ENCODE measurements at places on chromosomes 6 and 20. TPM values are rescaled to one million over a fixed set of nuclear protein-coding genes. Genes with fewer than 3 reads are reported as not detected.

DNA sequence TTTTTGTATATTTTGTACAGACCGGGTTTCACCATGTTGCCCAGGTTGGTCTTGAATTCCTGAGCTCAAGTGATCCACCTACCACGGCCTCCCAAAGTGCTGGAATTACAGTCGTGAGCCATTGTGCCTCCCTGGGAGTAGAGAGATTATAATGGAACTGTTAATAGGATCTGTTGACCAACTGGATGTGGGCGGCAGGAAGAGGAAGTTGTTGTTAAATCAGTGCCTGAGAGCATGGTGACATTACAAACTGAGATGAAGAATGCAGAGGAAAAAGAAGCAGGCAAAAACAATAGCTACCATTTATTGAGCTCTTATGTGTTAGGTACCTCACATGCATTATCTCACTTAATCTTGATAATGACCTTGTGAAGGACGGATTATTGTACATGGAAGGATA is 9.2 kb upstream of the L3MBTL3 start:
- no peak for DNase-seq

GRCh38 chr6:98636941-98637340 is 197.4 kb upstream of the POU3F2 start:
- DNase-seq = no peak

- DNase-seq = no peak
Observed at GRCh38 chr6:126063512-126064146, 77.3 kb downstream of the TRMT11 start.

DNA sequence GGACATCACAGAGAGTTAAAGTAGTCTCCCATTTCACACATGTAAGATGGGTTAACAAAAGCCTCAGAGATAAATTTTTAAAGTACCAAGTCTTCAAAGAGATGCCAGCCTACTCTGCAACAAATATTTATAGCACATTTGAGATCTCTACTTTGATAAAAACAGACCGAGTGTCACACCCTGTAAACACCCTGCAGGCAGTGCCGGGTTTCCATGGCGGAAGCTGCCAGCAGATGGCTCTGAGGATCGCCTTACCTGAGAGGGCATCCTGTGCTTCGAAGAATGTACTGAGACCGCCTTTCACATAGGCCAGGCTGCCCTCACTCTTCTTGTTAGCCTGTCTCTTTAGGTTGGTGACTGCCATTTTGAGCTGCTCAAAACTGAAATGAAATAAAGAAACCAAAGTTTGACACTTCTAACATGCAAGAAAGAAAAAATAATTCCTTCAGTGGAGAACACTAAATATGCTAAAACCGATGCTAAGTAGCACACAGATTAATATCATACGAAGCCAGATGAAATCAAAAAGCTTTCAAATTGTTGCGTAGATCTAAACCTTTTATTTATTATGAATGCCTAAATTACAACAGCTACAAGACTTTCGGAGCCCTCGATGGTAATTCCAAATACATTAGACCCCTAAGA is 39.3 kb downstream of the HUS1B start:
- DNase-seq = no peak

The CFAP206 gene
- polyA plus RNA-seq = 0.09 TPM

The TJAP1 gene
- 22.3 TPM for polyA plus RNA-seq

DNA sequence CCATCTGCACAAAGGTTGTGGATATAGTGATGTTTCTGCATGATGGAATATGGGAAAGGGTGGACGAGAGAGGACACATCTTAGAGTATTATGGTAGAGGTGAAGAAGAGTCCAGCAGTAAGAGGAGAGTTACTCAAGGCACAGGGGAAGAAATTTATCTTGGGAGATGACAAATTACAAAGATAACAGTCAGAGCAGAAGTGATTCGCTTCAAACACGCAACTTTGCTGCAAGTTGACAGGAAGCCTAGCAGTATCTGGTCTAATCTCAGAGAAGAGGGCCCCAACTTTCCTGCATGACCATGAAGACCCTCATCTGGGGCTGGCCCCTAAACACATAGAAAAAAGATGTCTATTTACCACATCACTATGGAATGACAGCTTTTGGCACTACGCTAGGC is 1.2 kb upstream of the CALHM6 start:
- no peak for DNase-seq

DNA sequence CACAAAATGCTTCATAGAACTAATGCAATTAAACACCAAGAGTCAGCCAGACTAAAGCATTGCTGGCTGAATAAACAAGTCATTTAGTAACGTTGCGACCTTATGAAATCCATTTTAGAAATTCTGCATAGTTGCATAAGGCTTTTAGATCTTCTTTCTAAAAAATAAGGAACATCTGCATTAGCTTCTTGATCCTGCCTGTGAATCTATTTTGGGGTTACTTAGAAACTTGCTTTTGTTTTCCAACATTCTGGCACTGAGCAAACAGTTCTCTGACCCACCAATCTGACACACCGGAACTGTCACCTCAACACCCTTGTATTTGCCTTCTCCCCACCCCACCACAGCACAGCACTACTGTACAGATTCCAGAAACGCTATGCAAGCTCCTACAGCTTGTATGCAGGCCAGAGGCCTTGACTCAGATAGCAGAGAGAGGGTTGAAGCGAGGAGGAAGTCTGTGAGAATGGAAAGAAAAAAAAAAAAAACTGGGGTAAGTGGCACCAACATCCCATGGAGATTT is 55.0 kb downstream of the KIF13A start:
- peak; percentile 80 for DNase-seq

GRCh38 chr6:109706513-109706912 is 15.4 kb downstream of the FIG4 start:
- no peak for DNase-seq

- no peak for DNase-seq
Observed at GRCh38 chr20:34675993-34676641, 775 bp downstream of the PIGU start.

The NHLRC1 gene
- polyA plus RNA-seq = not detected

The TTK gene
- polyA plus RNA-seq = 14.7 TPM

The SPEF1 gene
- polyA plus RNA-seq = not detected

The RALGAPA2 gene
- 8.5 TPM for polyA plus RNA-seq

The TFAP2B gene
- polyA plus RNA-seq = not detected

- DNase-seq = no peak
Observed at GRCh38 chr6:30044630-30045029, 16.4 kb upstream of the POLR1H start.

DNA sequence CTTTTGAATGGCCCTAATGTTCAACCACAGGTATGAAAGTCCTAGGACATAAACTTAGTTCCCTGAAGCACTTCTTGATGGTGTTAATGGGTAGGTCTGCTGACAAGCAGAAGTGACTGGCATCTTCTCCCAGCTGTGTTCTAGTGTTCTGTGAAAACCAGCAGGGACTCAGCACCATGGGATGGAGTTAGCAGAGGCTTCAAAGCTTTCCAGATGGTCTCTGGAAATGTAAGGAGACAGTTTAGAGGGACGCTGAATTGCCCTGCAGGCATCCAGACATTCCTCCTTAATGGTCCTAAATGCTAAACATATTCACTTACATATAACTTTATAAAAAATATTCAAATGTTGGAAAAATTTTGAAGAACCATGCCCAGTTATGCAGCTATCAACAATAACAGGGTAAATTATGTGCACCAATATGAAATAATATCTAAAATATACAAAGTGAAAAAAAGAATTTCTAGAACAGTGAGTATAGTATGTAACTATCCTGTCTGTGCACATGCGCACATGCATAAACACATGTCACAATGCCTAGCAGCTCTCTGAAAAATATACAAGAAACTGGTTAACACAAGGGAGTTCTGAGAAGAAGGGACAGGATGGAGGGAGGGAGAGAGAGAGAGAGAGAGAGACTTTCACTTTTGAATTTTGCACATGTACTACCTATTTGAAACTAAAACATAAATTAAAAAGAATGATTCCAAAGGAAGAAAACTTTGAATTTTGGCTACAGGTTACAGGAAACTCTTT is 87.2 kb downstream of the PRDM1 start:
- DNase-seq = no peak

The RBPJL gene
- not detected for polyA plus RNA-seq

DNA sequence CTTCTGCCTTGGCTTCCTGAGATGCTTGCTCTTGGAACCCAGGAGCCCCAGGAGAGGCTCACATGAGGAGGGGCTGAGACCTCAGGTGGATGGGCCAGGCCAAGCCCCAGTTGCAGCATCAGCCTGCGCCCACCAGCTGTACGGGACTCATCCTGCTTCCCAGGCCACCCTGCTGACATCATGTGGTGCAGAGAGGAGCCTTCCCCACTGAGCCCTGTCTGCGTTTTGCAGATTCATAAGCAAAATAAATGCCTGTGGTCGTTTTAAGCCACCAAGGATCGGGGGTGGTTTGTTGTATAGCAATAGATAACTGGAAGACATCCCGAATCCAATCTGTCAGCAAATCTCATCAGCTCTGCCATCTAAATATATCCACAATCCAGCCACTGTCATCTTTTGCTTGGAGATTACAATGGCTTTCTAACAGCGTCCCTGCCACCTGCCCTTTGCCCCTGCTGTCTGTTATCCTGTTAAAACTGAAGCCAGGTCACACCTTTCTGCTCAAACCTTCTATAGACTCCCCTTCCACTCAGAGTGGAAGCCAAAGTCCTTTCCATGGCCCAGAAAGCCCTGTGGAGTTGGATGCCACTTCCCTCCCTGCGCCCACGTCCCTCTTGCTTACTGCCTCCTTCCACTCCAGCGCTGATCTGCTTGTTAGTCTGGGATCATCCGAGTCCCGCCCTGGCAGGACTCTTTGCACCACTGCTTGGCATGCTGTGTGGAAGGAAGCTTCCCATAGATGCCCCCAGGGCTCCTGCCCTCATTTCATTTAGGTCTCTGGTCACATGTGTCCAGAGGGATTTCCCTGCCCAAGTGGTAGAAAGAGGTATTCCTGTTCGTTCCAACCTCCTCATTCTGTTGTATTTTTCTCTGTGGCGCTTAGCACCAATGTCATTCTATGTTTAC is 24.0 kb upstream of the MLN start:
- no peak for DNase-seq

- no peak for DNase-seq
Observed at GRCh38 chr20:34951652-34952051, 4.0 kb downstream of the GSS start.

- no peak for DNase-seq
Observed at GRCh38 chr20:53030061-53030460, 57.9 kb downstream of the TSHZ2 start.

GRCh38 chr20:35468671-35469334 is 13.4 kb downstream of the CEP250 start:
- no peak for DNase-seq

DNA sequence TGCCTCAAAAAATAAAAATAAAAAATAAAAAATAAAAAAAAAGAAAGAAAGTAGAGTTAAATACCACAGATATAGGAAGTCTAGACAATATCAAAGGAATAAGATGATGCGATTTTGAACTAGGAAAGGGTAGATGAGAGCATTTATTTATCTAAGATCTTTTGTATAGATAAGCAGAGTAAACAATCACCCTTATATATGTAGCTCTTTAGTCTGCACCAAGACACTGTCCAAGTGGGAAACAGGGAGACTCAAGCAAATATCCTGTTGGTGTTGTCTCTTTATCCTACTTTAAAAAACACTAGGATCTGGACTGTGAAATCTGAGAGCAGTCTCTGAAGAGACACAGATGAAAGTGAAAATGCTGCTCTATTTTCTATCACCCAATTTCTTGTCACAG is 587.0 kb upstream of the FLRT3 start:
- DNase-seq = no peak
